Osteocyte (in vitro differentiated cells): ENCODE measurements at places on chromosomes 2 and 18.

GRCh38 chr2:105653302-105653701 is 91.4 kb upstream of the NCK2 start:
- DNase-seq = peak; percentile 11
- no peak overlapping the region for H3K27ac ChIP-seq
- peaks cover 36% of the 10 kb centered on the region for H3K27me3 ChIP-seq
- H3K4me3 ChIP-seq = no peak overlapping the region
- peaks cover 3% of the 10 kb centered on the region for H3K4me1 ChIP-seq

- H3K4me3 ChIP-seq = no peak overlapping the region
- H3K4me1 ChIP-seq = peaks cover 18% of the 10 kb centered on the region
- H3K27me3 ChIP-seq = no peaks in the 10 kb centered on the region
- no peak for DNase-seq
- H3K27ac ChIP-seq = no peak overlapping the region
Observed at GRCh38 chr2:30159766-30160165, 13.0 kb downstream of the YPEL5 start.

DNA sequence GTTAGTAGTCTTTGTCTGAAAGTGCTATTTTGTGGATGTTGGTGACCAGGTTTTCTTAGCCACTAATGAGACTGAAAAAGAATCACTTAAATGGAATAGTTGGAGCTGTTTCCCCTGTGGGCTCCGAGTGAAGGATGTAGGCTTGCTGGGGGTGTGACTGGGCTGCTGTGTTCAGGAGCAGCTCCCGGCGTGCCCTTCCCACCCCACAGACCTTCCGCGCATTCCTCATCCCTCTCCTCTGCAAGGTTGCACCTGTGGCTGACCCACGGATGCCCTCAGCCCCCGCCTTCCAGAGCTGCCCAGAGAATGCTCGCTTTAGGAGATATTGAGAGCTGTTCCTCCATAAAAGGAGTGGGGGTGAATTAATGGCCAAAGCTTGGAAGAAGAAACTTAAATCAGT is 174.3 kb downstream of the LDLRAD4 start:
- H3K4me1 ChIP-seq = no peaks in the 10 kb centered on the region
- no peak overlapping the region for H3K27ac ChIP-seq

DNA sequence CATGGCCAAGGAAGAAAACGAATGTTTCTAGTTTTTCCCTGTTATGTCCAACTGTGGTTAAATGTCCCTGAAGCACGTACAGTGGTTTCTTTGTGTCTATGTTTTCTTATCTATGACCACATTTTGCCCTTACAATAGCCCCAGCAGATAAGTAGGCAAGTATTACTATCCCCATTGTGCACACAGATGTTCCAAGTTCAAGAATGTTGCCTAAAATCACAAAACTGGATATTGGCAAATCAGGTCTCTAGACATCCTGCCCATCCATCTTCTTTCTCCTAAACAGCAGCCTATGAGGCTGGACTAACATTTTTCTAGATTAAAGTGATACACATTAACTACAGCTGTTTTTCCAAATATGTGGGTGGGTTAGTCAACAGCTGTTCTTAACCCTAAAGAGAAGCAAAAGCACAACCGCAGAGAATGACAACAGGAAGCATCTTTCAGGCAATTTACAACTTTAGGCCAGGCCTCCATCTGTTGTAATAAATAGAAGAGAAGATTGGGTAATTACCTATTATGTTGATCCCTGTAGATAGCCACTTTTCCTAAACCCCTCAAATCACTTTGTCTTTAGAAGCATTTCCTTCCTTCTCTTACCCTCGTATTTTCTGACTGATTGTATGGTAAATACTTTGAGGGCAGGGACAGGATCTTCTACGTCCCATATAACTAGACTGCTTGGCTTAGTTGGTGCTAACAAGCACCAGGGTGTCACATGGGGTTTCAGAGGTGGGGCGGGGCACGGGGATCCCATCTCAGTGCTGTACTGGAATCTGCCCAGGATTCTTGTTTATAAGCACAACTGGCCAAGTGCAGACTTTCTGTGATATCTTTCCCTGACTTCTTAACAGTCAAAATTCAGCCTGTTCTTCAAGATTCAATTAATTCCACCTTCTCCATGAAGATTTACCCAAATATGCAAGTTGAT is 132.1 kb upstream of the SETBP1 start:
- no peak overlapping the region for H3K4me3 ChIP-seq
- no peaks in the 10 kb centered on the region for H3K36me3 ChIP-seq
- H3K27me3 ChIP-seq = no peaks in the 10 kb centered on the region

DNA sequence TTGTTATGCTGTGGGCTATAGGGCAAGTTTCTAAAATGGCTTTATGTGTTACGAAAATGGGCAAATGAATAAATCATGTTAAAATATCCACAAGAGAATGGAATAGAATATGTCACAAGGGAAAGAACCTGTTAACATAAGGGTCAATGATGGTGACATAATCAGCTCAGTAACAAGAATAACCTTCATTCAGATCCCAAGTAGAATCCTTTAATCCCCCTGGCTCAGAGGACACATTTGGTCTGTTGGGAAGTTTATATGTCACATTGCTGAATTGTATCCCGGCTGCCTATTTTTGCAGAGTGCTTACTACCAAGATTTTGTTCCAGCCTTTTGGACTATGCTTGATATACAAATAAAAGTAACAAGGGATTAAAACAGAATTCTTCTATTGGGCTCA is 13.1 kb upstream of the LGALSL start:
- H3K4me3 ChIP-seq = no peak overlapping the region
- H3K27ac ChIP-seq = no peak overlapping the region
- no peaks in the 10 kb centered on the region for H3K36me3 ChIP-seq
- H3K27me3 ChIP-seq = peaks cover 47% of the 10 kb centered on the region
